Smooth muscle cell of trachea (primary cell): ENCODE measurements at places on chromosomes 7 and 10. TPM values are rescaled to one million over a fixed set of nuclear protein-coding genes. Genes with fewer than 3 reads are reported as not detected.

Gene SPDYE16
- 0.33 and 0.44 TPM in 2 replicates for total RNA-seq

Gene ZNF365
- 2.9 and 3.8 TPM in 2 replicates for total RNA-seq

Gene GDF2
- not detected in 2 replicates for total RNA-seq

Gene SLC39A12
- total RNA-seq, result not detected in 2 replicates

Gene SPDYE1
- total RNA-seq, result not detected in 2 replicates

Gene HOXA7
- not detected in 2 replicates for total RNA-seq

Gene ABCA13
- 2.5 and 5.1 TPM in 2 replicates for total RNA-seq

Gene UPK3BL1
- 10.3 and 12.2 TPM in 2 replicates for total RNA-seq

Gene DMBT1
- total RNA-seq, result under 0.01 TPM in 2 replicates

Gene MALSU1
- 71.1 and 85.7 TPM in 2 replicates for total RNA-seq

Gene SLC16A12
- total RNA-seq, result under 0.01 and 0.17 TPM in 2 replicates

Gene AKR1C4
- total RNA-seq, result not detected in 2 replicates

Gene ZNF12
- total RNA-seq, result 18.9 and 19.6 TPM in 2 replicates

Gene SPRN
- 0.87 and 3.1 TPM in 2 replicates for total RNA-seq

Gene FAM25A
- total RNA-seq, result not detected in 2 replicates
